ENCODE measurements at places on chromosomes 5 and 9.

- DNase-seq, result no peak
Measured at GRCh38 chr9:96691326-96691725, 36.2 kb upstream of the PRXL2C start.

DNA sequence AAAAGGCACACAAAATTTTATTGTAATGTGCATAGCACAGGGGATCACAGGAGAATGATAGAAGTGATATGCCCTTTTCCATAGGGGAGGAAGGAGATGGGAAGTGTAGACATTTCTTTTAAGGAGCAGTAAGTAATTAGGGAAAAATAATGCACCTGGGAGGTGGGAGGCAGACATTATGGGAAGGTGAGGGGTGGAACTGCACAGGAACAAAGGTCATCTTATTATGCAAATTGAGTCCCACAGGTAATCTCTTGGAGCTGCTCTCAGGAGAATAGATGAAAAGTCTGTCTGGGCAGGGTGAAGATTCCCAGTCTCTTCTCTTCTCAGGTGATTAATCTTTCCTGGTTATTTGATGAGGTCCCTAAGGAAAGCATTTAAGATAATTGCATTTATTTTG lies 331.5 kb downstream of the ENC1 start:
- DNase-seq, result no peak

GRCh38 chr5:171205375-171205774 lies 103.7 kb upstream of the TLX3 start:
- no peak for DNase-seq

GRCh38 chr5:37786862-37787519 lies 52.9 kb downstream of the GDNF start:
- DNase-seq, result no peak
